H9 (cell line): ENCODE measurements at places on chromosomes 4 and X. TPM values are rescaled to one million over a fixed set of nuclear protein-coding genes. Genes with fewer than 3 reads are reported as not detected.

The NSG1 gene
- total RNA-seq, result 7.9 and 9.3 TPM in 2 replicates

The SERPINA7 gene
- total RNA-seq, result not detected in 2 replicates

The USP17L15 gene
- total RNA-seq, result not detected in 2 replicates

The POU3F4 gene
- 0.20 and 0.35 TPM in 2 replicates for total RNA-seq

The COL4A6 gene
- 16.7 and 17.5 TPM in 2 replicates for total RNA-seq

DNA sequence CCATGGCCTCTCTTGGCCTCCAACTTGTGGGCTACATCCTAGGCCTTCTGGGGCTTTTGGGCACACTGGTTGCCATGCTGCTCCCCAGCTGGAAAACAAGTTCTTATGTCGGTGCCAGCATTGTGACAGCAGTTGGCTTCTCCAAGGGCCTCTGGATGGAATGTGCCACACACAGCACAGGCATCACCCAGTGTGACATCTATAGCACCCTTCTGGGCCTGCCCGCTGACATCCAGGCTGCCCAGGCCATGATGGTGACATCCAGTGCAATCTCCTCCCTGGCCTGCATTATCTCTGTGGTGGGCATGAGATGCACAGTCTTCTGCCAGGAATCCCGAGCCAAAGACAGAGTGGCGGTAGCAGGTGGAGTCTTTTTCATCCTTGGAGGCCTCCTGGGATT lies 8.0 kb downstream of the CLDN2 start:
- H3K27me3 ChIP-seq, result no peaks in the 10 kb centered on the region
- H3K27ac ChIP-seq, result no peak overlapping the region
- H3K4me3 ChIP-seq, result no peak overlapping the region
- H3K4me1 ChIP-seq, result no peaks in the 10 kb centered on the region
- no peak for DNase-seq
- no peaks in the 10 kb centered on the region for H3K36me3 ChIP-seq

DNA sequence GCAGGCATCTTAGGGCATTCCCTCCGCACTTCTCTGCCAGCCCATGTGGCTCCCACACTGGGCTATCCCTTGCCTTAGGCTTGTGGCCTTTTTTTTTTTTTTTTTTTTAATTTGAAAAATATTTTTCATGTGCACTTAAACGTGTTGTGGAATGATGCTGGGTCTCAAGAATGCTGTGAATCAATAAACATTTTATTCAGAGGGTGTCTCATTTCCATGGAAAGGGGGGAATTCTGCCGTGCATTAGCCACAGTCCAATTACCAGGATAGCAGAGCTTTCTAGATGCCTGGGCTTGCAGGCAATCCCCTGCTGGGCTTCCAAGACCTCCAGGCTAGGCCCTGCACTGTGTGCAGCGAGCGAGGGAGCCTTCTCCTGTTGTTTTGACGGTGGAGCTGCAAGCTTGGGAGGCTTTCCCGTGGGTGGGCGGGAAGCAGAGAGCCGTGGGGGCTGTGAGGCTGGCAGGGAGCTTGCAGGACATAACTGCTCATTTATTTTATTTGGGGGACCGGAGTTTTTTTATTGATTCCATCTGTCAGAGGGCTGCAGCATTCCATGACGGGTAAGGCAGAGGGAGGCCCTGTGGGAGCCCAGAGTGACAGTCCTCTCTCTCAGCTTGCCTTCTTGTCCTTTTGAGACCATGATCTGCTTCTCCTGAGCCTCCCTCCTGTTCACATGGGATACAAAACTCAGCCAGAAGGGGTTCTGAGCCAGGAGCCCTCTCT lies 2.6 kb upstream of the CPZ start:
- no peaks in the 10 kb centered on the region; the same call in 1 of the 2 replicates for H3K4me1 ChIP-seq
- no peak for DNase-seq
- no peaks in the 10 kb centered on the region; the same call in 1 of the 2 replicates for H3K36me3 ChIP-seq
- no peak overlapping the region for H3K4me3 ChIP-seq

- H3K27me3 ChIP-seq, result no peaks in the 10 kb centered on the region
- no peak overlapping the region for H3K27ac ChIP-seq
- H3K4me3 ChIP-seq, result no peak overlapping the region
- no peaks in the 10 kb centered on the region for H3K4me1 ChIP-seq
- no peaks in the 10 kb centered on the region for H3K36me3 ChIP-seq
Measured at GRCh38 chr4:120733968-120734367, 188.6 kb downstream of the PRDM5 start.

DNA sequence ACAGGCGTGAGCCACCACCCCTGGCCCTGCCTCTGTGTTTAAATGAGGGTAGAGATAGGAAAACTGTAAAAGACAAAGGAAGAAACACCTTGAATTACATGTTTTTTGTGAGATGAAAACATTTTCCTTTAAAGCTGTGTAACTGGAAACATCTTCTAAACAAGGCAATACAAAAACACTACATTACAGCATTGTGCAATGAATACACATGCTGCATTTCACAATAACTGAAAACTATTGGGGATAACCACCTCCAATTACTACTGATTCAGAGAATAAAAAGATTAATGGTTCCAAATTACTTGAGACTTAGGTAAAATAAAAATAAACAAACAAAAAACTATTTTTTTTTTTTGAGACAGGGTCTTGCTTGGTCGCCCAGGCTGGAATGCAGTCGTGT lies 7.6 kb upstream of the OGT start:
- no peak overlapping the region for H3K27ac ChIP-seq
- no peak overlapping the region for H3K4me3 ChIP-seq
- no peak for DNase-seq
- H3K36me3 ChIP-seq, result peaks cover 12% of the 10 kb centered on the region
- no peaks in the 10 kb centered on the region for H3K4me1 ChIP-seq

DNA sequence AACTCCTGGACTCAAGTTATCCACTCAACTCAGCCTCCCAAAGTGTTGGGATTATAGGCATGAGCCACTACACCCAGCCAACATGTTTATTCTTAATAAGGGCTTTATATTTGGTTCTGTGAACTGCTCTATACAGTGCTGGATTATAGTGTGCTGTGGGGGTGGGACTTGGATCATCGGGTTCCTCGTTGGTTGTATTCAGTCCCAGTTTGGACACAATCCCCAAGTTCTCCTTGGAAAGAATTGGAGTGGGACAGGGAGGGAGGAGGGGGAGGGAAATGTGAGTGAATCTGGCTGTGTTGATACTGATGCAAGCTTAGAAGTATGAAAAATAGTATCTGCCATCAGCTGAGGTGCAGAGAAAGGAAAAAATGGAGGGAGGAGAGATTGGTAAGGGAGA lies 121.3 kb downstream of the KIT start:
- DNase-seq, result no peak
- no peaks in the 10 kb centered on the region for H3K36me3 ChIP-seq
- no peaks in the 10 kb centered on the region for H3K27me3 ChIP-seq
- no peak overlapping the region for H3K4me3 ChIP-seq
- no peaks in the 10 kb centered on the region for H3K4me1 ChIP-seq

- H3K27me3 ChIP-seq, result no peaks in the 10 kb centered on the region
- no peak for DNase-seq
- H3K36me3 ChIP-seq, result peaks cover 10% of the 10 kb centered on the region
- H3K4me3 ChIP-seq, result no peak overlapping the region
Measured at GRCh38 chr4:71405791-71406190, 67.0 kb downstream of the SLC4A4 start.
